Ovary (tissue), 10 donors: ENCODE measurements at places on chromosomes 3 and 15.

GRCh38 chr3:182979103-182979673, 1.1 kb downstream of the DCUN1D1 start:
- no peak for DNase-seq

DNA sequence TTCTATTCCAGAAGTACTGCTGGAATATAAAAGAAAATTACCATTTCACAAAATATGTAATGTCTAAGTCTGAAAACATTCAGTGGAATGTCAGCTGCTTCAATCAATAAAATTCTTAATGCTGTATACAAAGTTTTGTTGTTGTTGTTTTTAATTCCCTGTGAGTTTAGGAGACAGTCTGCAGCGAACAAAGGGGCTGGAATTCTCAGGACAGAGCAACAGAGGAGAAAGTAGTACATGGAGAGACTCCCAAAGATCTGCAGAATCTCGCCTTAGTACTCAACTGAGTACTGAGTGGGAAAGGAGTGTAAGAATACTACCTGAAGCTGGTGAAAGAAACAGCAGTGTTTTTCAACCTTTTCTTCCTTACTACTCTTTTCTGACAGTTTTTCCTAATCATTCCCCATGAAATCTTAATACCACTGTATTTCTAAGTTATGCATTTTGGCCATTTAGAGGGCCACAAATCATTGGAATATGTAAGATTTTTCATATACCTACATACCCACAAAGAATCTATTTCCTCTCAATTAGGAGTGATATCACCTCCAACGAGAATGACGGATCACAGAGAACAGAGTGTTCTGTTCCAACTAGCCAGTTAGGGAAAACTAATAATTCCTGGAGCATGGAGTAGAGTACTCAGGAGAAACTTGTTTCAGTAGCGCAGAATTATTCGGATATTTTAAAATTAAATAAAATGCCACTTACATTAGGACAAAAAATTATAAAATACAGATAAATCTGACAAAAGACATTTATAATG, 16.0 kb downstream of the ANKRD28 start:
- DNase-seq, result no peak

DNA sequence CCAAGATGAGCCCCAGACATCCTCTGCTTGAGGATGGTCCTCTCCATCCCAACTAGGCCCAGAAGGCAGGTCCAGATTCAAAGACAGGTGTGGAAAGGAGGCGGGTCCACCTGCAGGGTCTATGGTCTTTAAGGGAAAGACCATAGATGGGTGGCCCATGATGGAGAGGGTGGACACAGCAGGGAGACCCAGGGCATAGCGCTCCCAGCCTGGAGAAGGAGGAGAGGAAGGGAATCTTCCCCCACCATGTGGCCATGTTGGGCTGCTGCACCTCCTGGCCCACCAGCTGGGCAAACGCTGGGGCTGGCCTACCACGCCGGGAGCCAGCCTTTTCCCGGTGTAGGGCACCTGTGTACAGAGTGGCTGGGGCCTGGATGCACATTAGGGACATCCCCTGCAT, 265.2 kb upstream of the TLE3 start:
- peak; percentile 58 for DNase-seq

DNA sequence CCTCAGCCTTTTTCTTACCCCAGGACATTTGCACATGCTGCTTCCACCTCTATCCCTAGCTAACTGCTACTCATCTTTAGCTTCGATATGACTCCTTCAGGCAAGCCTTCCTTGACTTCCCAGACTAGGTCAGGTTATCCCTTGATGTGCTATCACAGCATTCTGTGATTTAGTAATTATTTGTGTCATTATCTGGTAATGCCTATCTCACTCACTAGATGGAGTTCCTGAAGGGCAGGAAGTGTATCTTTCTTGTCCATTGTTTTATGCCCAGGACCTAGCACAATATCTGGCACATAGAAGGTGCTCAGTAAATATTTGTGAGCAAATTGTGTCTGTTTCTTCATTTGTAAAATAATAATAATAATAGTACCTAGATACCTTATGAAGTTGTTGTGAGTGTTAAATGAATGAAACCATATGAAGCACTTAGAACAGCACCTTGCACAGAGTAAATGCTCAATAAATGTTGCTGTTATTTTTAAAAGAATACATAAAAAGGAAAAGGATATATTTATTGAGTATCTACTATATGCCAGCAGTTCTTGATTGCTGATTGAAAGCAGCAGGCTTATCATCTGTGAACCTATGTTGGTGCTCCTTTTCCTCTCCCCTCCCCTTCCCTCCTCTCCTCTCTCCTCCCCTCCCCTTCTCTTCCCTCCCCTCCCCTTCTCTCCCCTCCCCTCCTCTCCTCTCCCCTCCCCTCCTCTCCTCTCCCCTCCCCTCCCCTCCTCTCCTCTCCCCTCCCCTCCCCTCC, 31.5 kb downstream of the SQOR start:
- no peak for DNase-seq

- no peak for DNase-seq
Measured at GRCh38 chr3:48930590-48930989, 11.9 kb downstream of the ARIH2 start.

DNA sequence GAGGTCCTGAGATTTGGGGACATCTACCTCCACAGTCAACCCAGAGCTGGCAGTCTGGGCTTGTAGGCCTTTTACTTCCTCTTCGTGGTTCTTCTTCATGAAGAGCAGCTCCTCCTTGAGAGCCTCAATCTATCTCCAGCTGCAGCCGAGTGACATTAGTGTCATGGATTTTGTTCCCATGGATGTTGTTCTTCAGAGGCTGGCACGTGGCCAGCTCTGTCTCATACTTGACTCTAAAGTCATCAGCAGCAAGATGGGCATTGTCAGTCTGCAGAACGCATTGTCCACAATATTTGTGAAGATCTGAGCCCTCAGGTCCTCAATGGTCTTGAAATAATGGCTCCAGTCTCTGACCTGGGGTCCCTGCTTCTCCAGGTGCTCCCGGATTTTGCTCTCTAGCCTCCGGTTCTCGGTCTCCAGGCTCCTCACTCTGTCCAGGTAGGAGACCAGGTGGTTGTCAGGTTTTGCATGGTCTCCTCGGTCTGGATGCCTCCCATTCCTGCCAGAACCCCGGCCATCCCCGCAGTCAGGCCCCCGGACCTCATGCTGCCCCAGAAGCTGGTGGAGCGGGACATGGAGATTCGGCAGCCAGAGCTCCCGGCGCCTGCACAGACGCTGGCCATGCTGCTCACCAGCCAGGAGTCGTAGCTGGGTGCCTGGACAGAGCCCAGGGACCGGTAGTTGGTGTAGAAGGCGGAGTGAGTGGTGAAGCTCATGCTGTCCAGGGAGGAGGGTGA, 3.4 kb upstream of the CCNL1 start:
- no peak for DNase-seq

GRCh38 chr15:66108483-66109265, 144.9 kb downstream of the MEGF11 start:
- DNase-seq, result no peak

DNA sequence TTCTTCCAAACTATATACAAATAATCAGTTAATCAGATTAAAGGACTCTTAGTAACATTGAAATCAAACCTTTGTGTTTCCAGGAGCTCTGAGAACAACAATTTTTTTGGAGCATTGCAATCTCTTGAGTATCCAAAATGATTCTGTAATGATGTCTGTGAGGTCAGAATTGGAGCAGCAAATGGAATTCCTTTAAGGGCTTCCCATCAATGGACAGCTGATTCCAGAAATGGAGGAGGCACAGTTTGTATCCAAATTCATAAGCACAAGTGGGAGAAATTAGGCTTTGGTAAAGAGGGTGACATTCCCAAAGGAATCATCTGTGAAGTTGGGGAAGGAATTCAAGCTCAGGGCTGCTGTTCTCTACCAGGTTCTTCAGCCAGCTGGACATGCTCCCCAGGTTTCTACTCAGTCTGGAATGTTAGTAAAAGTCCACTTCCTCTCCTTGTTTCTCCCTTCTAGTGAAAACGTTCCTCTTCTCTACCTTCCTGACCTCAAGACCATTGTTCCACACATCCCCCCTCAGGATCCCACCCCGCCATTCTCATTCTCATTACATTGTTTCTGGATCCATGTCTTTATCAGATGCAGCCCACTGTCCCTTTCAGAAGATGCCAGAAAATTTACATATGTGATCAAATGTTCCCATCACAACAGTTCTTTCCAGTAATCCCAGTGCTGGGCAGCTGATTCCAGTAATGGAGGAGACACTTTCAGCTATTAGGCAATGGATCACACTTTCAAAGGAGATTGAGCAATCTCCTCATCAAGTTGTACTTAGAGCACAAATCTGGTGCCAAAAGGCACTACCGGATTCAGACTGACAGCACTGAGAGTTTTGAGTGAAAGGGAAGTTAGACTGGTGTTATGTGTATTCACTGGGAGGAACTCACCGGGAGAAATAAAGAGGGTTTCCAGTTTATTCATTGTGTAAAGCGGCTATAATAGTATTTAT, 391.3 kb upstream of the TPRG1 start:
- DNase-seq, result no peak

DNA sequence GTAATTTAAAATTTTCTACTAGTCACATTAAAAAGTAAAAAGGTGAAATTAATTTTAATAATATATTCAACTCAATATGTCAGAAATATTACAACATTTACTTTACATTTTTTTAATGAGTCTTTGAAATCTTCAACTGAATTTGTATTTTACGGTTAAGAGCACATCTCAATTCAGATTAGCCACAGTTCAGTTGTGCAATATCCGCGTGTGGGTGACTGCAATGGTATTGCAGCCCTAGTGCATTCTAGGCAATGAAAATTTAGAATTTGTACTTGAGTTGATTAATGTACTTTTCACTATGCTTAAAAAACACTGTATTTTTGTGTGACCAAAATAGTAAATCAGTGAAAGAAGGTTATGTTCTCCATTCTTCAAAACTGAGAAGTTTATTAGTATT, 57.3 kb downstream of the CEP63 start:
- no peak for DNase-seq

GRCh38 chr3:75983111-75983510, 197.8 kb upstream of the ZNF717 start:
- DNase-seq, result no peak

GRCh38 chr3:124826703-124827102, 60.5 kb downstream of the ITGB5 start:
- DNase-seq, result no peak

- peak; percentile 67 for DNase-seq
Measured at GRCh38 chr3:16484216-16484615, 29.3 kb downstream of the RFTN1 start.

GRCh38 chr3:175818811-175819464, 959.8 kb downstream of the NAALADL2 start:
- DNase-seq, result no peak

DNA sequence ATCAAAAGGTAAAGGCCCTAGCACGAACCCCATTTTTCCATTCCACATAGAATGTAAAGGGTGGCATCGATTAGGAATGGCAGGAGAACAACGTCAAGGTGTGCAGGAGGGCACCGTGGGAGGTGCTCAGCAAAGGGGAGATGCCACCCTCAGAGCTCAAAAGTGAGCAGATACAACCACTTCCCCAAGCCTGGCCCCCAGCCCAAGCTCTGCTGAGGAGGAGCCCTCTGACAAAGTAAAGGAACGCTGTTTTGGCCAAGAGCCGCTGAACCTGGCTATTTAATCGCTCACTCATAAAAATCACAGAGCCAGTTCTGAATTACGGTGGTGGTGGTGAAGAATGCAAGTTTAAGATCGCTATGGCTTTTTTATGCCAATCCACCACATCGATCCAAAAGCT, 12.4 kb downstream of the GNB5 start:
- peak; percentile 65 for DNase-seq

DNA sequence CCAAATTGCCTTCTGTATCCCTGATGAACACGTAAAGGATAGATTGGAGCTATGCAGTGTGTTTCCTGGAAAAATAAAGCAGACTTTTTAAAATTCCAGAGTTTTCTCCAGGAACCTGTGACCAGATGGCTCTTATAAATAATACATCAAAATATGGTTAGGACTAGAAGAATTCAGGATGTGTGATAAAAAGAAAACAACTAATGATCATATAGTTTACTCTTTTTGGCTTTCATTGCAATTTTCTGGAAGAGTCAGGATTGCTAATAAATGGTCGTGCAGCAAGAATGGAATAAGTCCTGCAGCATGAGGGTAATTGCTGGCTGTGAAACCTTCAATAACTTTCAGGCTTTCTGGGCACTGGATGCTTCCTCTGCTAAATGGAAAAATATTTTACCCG, 30.2 kb upstream of the DENND4A start:
- DNase-seq, result no peak

- DNase-seq, result no peak
Measured at GRCh38 chr15:49622561-49622960, 1.7 kb downstream of the DTWD1 start.

GRCh38 chr15:96354731-96355567, 24.4 kb downstream of the NR2F2 start:
- no peak for DNase-seq

GRCh38 chr3:177713928-177714900, 516.9 kb upstream of the TBL1XR1 start:
- no peak for DNase-seq

- no peak for DNase-seq
Measured at GRCh38 chr3:161740421-161740820, 243.8 kb downstream of the OTOL1 start.

DNA sequence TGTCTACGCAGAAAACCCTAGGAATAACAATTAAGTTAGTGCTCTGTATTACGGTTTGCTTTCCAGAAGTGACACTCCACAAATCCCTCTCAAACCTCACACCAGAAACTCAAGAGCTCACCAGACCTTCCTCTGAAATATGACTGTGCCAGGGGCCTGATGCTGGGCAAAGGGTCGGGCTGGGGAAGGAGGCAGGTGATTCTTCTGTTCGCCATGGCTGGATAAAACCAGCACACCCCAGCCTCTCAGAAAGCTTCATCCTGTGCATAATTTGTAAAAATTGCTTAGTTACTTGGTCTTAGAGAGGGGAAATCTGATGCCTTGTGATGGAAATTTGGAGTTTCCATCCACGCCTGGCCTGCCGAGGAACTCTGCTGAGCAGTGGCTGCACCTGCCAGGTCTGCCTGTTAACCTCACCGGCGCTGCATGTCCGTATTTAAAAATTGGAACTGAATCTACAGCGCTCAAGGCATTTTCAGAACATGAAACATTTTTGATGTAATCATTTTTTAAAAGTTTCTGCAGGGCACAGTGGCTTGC, 22.7 kb upstream of the ATP1B3 start:
- DNase-seq, result no peak

GRCh38 chr3:71707595-71707994, 17.6 kb downstream of the EIF4E3 start:
- no peak for DNase-seq

- DNase-seq, result no peak
Measured at GRCh38 chr3:45525146-45525919, 69.2 kb upstream of the LIMD1 start.

DNA sequence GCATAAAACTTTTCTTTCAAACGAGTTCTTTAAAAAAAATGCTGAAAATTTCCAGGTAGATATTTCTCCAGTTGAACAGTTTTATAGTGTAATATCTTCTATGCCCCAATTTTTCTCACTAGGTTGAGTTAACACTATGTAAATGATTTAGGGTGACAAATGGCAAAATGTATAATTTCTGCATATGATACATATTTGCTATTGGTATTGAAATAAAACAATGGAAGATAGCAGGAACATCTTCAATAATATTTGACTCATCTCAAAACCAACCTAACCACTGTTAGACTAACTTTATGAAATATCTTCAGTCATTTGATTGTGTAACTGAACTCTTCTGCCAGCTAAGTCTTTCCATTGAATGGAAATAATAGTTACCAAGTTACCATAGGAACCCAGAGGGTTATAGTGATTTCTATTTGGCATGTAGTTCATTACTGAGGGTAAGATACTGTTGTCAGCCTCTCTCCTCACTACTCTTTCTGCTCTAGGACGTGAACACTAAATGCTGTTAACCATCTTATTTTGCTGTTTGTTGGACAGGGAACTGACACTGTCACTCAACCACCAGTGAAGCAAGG, 824.7 kb upstream of the NECTIN3 start:
- DNase-seq, result no peak

- no peak for DNase-seq
Measured at GRCh38 chr3:136255672-136256406, 5.7 kb downstream of the PCCB start.
